Lower lobe of right lung (tissue), 2 donors: ENCODE measurements at places on chromosomes 2 and 18.

- no peak for DNase-seq
Measured at GRCh38 chr18:77223221-77223639, 26.4 kb upstream of the GALR1 start.

DNA sequence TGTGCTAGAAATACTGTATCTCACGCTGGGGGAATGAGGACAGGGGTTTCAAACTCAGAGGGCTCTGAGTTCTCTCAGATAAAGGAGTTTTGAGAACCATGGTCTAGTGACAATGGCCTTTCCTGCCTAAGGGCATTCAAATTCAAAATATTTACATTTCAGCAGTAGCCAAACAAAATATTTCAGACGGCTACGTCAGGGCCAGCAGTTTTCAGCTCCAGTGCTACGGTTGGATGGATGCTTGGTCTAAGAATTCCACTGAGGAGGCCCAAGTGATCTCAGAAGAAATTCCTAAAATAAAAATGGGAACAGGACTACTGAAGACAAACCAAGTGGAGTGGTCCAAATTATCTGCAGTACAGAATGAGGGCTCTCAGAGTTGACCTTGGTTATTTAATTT, 41.1 kb upstream of the SCG2 start:
- no peak for DNase-seq

DNA sequence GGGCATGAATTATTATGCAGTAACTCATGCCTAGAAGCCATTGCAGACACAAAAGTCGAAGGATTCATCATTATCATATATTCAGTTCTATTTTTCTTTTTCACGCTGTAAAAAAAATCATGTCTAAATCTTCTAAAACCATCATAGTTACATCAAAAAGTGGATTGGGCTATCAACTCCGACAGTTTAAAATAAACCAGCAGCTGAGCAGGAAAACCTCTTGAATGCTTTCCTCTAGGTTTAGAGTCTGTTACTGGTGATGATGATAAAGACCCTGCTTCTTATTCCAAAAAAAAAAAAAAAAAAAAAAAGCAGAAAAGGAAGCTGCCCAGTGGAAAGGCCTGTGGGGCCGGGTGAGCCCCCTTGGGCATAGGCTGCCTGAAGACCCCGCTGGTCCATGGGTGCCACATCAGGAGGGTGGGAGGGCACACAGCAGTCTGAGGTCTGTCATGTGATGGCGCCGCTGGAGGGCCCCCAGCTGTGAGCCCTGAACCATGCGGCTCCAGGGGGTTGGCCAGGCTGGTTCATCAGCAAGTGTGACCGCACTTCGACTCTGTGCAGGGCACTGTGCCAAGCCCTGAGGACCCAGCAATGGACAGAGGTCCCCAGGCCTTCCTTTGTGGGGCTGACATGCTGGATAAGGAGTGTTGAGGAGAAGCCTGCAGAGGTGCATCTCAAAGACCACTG, 199.6 kb downstream of the EIPR1 start:
- DNase-seq = no peak

- DNase-seq = no peak
Measured at GRCh38 chr2:110871637-110872036, 139.3 kb downstream of the ACOXL start.

GRCh38 chr2:68764041-68764805, 29.6 kb downstream of the ARHGAP25 start:
- no peak for DNase-seq

DNA sequence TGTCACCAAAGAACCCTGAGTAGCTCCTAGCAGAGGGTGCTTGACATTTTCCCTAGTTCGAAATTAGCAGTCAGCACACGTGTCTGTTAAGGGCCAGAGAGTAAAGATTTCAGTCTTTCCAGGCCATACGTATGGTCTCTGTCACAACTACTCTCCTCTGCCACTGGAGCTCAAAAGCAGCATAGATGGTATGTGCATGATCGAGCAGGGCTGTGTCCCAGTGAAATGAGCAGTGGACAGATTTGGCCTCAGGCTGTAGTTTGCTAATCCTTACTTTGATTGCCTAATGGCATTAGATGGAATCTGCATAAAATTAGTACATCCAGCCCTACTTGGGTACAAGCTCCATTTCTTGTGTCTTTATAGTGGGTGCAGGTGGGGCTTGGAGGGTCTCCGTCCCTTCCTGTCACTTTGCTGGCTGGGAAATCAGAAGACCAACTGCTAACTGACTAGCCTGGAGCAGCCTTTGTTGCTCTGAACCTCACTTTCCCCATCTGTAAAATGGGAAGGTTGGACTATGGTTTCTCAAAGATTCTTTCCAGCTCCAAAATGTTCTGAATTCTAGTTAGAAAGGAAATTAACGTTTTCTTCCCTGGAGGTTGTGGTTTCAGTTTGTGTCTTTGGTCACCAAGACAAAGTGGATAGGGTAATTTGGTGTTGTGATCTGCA, 108.5 kb downstream of the GLI2 start:
- no peak for DNase-seq

DNA sequence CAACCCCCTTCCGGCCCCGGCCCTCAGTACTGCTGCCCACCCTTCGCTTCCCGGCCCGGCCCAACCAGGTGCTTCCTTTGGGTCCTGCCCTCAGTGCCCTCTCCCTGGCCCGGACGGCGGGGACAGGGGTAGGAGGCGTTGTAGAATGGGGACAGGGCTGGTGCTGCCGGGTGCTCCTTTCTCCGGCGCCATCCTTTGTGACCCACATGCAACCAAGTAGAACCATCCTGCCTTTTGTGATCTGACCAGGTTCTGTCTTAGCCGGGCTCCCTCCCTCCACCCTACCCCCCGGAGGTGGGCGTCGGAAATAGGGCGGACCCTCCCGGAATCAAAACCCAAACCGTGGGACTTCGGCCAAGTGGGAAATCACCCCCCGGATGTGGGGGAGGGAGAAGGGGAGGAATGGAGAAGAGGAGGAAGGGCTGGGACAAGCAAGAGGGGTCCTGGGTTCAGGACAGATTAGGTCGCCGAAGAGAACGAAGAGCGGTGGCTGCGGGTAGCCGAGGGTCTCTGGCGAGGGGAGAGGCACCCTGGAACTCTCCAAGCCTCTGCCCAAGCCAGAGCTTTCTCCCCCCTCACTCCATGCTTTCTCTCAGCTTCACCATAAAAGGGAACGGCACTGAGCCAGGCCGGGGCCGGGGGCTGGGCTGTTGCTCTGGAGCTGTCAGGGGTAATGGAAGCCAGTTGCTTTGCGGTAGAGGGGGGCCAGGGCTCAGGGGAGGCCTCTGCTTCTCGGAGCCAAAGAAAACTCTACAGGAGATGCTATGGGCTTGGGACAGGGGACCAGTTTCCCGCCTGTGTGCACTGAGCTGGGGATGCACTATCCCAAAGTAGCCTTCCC, 756 bp upstream of the OST4 start:
- DNase-seq = no peak

DNA sequence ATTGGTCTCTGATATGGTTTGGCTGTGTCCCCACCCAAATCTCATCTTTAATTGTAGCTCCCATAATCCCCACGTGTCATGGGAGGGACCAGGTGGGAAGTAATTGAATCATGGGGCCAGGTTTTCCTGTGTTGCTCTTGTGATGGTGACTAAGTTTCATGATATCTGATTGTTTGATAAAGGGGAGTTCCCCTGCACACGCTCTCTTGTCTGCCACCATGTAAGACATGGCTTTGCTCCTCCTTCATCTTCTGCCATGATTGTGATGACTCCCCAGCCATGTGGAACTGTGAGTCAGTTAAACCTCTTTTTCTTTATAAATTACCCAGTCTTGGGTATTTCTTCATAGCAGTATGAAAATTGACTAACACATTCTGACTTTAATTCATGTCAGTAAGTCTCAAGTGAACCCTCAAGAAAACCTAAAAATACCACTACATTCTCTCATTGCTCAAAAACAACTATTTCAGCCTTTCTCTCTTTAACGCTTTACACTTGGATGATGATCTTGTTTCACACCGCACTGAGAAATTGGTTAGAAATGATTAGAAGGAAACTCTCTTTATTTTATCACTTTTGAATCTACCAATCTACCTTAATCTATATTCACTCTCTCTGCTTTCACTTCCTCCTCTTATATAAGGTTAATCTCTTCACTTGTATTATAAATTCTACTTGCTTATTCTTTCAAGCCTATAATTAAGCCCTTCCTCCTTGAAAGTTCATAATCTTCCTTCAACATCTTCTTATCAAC, 110.1 kb downstream of the GALR1 start:
- DNase-seq = no peak

DNA sequence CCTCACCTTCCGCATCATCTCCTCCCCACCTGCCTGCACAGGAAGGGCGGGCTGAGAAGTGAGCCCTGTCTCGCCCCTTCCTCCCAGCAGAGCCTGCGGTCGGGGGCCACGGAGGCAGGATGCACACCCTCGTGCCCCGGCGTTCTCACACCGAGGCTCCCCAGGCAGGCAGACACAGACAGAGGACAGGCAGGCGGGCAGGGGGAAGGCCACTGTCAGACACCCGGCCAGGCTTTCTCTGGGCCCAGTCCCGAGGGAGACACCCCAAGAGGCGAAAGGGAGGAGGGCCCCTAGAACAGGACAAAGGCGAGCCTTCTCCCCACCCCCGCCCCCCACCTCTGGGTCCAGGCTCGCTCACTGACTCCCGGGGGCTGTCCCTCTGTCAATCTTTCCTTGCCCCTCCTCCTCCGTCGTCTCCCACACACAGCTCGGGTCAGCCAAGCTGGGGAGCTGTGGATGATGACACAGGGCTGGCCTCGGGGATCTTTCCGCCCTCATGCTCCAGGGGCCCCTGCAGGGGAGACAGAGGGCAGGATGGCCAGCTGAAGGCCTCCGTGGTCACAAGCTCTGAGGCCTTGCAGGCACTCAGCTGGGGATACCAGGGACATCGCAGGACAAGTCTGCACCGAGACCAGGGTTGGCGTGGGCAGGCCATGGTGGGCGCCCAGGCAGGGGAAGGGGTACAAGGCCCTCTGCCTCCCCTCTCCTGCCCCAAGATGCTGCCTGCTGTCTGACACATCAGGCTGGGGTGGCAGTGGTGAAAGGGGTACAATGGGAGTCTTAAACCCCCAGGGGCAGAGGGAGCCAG, 24.9 kb downstream of the BIN1 start:
- no peak for DNase-seq

- no peak for DNase-seq
Measured at GRCh38 chr2:2902547-2903281, 474.9 kb downstream of the EIPR1 start.
